ENCODE measurements at places on chromosomes 16 and 17.
A peak's percentile ranks its signal among the peaks of the same experiment; 100 is the strongest.

- DNase-seq: no peak
Observed at GRCh38 chr16:83806731-83807130, 1.0 kb upstream of the HSBP1 start.

- DNase-seq: peak; percentile 32
Observed at GRCh38 chr17:77882481-77883212, 75.9 kb upstream of the TNRC6C start.

- DNase-seq: peak; percentile 54
Observed at GRCh38 chr16:23424292-23424958, 28.6 kb downstream of the COG7 start.

GRCh38 chr17:76234354-76234679 is 6.0 kb downstream of the RNF157 start:
- DNase-seq: no peak

DNA sequence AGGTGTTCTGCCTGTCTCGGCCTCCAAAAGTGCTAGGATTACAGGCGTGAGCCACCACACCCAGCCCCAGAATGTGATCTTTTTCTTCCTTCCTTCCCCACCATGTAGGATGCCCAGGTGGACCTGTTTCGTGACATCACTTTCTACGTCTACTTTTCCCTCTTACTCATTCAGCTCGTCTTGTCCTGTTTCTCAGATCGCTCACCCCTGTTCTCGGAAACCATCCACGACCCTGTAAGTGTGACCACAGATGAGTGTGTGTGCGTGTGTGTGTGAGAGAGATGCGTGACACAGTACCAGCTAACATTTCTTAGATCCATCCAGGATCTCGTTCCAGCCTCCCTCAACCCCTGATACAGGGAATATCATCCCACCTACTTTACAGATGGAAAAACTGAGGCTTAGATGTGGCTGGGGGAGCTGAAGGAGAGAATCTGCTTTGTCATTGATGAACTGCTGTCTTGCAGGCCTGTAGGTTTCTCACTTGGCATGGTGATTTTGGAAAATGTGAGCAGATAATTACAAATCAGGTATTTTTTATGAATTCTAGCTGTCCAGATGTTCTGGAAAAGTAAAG is 67.1 kb downstream of the ABCC1 start:
- DNase-seq: no peak

DNA sequence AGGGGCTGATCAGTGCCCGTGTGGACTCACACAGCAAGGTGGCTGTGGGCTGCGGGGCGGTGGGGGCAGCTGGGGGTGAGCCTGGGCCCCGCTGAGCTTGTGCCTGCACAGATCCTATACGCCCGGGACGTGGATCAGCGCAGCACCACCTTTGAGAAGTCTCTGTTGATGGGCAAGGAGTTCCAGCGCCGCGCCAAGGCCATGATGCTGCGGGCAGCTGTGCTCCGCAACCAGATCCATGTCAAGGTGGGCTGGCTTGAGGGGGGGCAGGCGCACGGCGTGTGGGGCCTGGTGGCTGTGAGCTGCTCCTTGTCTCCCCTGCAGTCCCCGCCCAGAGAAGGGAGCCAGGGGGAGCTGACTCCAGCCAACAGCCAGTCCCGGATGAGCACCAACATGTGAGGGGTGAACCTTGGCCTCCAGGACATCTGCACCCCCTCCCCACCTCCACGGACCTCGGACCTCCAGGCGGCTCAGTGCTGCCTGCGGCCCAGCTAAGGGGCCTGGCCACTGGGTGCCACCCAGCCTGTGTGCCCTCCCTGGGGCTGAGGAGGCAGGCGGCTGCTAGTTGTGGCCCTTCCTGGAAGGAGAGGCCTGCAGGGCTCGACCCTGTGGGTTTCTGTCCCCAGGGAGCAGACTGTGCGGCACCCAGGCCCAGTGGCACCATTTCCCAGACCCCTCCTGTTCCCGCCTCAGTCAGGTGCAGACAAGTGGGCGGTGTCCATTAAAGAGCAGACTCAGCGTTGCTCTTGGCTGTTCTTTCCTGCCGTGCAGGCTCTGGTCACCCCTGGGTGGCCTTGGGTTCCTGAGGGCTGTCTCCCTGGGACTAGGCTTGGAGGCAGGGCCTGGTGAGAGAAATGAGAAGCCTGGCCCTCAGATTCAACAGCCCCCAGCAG is 5.3 kb downstream of the GPS1 start:
- DNase-seq: no peak

- DNase-seq: no peak
Observed at GRCh38 chr17:28001149-28001548, 41.3 kb upstream of the NLK start.

GRCh38 chr17:31111183-31111582 is 16.4 kb downstream of the NF1 start:
- no peak for DNase-seq

All from kidney tubule cell (primary cell).